ENCODE measurements at places on chromosomes 1 and 21. TPM values are rescaled to one million over a fixed set of nuclear protein-coding genes. Genes with fewer than 3 reads are reported as not detected.

The KRTAP24-1 gene
- not detected for total RNA-seq

DNA sequence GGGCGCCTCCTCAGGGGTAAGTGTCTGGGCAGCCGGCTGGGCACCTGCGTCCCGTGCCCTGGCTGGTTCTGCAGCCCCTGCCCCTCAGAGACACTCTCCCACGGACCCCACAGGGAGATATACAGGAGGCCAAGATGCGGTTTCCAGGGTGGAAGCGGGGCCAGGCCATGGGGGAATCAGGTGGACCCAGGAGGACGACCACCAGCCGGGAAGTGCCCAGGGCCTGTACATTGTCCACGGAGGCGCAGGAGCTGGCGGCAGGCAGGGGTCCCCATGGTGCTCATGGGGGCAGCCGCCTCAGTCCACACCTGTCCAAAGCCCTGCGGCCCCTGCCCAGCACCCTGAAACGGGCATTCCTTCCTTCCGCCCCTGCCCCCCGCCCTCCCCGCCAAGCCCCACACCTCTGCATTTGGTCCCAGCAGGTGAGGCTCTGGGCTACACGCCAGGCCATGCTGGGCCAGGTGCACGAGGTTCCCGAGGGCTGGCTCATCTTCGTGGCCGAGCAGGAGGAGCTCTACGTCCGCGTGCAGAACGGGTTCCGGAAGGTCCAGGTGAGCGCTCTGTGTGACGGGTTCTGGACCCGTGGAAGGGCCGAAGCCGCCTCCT lies 36.7 kb downstream of the SLC19A1 start:
- DNase-seq = no peak

The FCRL1 gene
- total RNA-seq = not detected

The DYNLT5 gene
- 0.77 TPM for total RNA-seq
